Hematopoietic multipotent progenitor cell treated with erythropoietin and hydrocortisone succinate and interleukin-3 and kit ligand, for 17 days (in vitro differentiated cells): ENCODE measurements at places on chromosomes 7 and 10.

GRCh38 chr7:25122373-25122772 lies 2.7 kb downstream of the CYCS start:
- no peak for DNase-seq

DNA sequence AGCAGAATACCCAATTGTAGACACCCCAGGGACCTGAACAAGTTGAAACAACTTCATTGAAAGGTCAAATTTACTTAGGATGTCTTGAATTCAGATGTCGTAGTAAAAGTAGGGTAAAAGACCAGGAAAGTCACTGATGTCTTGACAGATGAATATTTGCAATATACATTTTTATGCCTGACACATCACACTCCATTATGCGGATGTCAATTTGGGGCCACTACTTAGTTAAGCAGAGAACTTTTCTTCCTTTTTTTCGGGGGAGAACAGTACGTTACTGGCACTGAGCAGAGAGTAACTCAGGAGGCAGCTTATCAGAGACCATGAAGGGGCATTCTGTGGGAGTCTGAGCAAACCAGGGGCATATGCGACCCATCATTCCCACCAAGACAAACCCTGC lies 4.9 kb downstream of the ITGA8 start:
- no peak for DNase-seq

DNA sequence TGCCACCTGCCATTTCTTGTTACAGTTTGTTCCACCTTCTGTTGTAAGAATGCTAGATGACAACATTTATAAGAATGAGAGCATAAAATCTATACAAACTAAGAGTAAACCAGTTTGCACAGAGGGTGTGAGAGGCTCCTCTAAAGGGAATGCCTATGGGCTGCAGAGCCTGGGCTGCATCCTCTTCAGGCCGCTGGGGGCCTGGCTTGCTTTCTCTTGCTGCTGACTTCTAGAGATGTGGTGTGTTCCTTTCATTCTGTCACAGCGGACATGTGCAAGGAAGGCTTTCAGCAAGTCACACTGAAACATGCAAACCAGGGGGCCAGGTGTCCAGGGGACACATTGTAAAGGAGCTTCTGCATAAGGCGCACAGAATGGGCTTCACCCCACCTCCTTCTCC lies 7.1 kb upstream of the ATP6V1F start:
- no peak for DNase-seq

- DNase-seq = no peak
Measured at GRCh38 chr10:79073784-79074432, 5.1 kb downstream of the ZMIZ1 start.

DNA sequence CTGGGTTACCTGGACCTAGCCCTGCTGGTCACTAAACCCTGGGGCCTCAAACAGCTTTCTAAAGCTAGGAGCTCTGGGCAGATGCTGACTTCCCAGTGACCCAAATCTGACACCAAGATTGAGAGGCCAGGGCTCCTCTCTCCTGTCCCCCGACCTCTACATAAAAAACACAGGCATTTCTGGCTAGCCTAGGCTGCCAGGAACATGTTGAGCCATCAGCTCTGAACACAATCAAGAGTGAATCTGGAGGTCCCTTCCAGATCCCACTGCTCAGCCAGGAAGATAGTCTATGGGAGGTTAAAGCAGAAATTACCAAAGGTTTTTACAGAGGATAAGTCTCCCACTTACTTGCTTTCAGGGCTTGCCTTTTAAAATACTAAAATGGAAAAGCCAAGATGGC lies 22.1 kb upstream of the PDE1C start:
- DNase-seq = no peak

GRCh38 chr10:58477122-58477521 lies 35.5 kb upstream of the BICC1 start:
- DNase-seq = no peak

DNA sequence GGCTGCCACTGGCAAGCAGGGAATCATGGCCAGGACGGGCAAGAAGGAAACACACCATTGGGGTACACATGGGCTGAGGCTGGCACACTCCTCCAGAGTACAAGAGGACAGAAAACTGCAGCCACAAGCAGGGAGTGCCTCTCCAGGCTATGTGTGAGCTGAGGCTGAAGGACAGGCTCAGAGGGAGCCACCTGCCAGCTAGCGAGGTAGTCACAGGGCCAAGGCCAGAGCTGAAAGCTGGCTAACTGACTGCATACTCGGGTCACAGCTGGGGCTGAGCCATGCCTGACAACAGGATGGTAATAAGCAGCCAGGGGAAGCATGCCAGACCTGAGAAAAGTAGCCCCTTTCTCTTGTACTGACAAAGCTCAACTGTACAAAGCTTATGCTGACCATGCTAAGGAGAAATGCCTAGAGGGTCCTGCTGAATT lies 52.0 kb downstream of the KIF5B start:
- no peak for DNase-seq

- no peak for DNase-seq
Measured at GRCh38 chr7:75565132-75565837, 73.2 kb downstream of the SPDYE5 start.

- no peak for DNase-seq
Measured at GRCh38 chr10:30182191-30183054, 123.0 kb upstream of the JCAD start.

DNA sequence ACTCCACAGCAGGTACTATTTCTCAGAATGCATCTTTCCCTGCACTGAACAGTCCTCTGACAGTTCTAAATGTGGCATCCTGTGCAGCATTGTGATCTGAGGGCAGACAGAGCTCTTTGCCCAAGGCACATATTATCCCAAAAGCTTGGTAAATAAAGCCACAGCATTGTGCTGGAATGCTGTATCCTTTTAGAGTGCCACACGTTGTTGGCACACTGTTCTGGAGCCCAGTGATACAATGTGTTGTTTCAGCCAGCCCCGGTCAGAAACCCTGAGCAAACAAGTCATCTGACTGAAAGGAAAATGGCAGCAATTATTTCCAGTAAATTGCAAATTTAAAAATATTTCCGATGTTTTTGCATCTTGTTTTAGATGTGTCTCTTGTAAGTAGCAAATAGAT lies 45.4 kb downstream of the NAMPT start:
- DNase-seq = no peak

DNA sequence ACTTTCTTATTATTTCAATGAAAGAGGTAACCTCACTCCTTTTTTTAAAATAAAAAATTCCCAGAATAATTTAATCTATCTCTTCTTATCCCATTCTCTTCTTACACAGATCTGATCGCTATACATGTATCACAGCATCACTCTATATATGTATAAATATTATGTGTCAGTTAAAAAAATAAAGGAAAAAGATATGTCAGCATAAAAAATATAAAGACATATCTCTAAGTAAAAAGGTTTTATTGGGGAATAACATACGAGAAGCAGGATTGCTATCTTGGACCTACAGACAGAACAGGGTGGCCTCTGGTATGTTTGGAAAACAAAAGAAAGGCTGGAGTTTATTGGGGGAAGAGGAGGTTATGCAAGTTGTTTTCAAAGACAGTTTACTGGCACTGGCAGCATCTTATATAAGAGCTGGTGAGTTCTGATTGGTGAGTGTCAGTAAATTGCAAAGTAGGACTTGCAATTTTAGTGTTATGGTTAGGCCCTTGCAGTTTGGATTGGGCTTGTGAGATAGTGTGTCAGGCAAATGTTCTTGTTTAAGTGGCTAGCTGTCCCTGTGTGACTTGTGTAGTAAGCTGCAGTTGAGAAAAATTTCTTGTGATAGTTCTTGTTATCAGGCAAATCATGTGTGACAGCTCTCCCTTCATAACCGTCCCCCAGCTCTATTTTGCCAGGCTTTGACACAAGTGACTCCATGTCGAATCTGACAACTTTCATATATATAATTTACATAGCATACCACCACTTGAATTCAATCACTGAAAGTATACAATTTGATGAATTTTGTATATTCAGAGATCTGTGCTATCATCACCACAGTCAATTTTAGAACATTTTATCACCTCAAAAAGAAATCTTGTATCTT lies 118.2 kb downstream of the HBP1 start:
- no peak for DNase-seq

- DNase-seq = no peak
Measured at GRCh38 chr7:91085175-91085574, 179.1 kb upstream of the FZD1 start.

DNA sequence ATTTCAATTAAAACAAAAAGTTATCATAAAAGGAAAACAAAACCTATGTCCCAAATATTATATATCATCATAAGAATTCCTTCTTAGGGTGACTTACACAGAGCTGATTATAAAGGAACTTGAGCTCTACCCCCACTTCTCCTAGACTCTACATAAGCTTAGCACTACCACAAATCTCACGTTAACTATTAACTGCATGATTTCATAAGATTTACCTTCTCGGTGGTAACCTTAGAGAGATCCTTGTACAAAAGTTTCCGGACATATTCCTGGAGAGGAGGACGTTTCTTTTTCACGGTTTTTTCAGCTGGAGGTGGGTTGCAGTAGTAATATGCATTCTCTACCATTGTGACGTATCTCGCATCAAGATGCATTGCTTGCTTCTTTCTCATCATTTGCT lies 83.7 kb downstream of the UPF2 start:
- no peak for DNase-seq

- no peak for DNase-seq
Measured at GRCh38 chr7:138755842-138756590, 41.8 kb upstream of the TMEM213 start.

DNA sequence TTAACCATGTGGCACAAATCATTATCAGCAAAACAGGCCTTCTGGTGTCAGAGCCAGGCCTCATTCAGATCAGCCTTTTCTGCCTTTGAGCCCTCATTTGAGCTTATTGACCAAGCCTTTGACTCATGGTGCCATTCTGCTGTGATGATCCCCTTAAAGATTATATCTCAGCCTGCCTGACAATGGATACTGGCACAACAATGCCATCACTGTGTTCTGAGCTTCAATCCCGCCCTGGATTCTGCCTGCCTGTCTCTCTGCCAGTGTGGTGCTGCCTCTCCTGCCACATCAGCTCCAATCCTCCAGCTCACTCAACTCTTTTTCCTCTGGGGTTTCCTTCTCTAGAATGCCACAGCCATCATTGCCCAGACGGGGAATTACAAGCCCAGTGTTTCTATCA lies 52.6 kb downstream of the SRI start:
- no peak for DNase-seq

DNA sequence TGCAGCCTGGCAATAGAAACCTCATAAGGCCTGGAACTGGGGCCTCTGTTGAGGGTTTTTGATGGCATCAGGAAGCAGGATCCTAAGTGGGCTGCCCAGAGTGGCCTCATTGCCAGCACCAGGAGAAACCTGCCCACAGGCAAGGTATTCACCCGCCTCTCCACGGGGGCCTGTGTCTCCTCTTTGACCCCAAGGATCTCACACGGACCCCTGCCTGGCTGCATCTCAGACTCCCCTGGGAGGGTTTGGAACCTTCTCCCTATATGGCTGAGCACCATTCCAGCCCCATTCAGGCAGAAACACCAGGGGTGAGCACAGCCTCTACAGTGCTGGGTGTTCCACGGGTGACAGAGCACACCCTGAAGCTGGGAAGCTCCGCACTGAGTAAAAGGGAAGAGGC lies 14.6 kb upstream of the C10orf71 start:
- no peak for DNase-seq

DNA sequence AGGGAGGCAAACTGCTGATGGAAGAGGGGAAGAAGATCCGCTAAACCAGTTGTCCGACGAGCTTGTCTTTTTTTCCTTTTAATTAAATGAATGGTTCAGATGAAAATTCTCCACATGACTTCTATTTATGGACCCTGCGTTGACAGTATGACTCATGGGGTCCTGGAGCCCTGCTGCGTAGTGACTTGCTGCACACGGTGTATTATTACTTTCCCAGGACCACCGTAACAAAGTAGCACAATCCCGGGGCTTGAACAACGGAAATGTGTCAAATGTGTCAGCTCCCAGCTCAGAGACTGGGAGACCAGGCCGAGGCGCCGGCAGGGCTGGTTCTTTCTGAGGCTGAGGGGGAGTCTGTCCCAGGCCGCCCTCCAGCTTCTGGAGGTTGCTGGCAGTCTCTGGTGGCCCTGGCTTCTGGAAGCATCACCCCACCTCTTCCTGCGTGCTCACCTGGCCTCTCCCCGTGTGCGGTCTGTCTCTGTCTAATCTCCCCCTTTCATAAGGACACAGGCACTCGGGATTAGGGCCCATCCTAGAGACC lies 33.8 kb upstream of the MNX1 start:
- no peak for DNase-seq

DNA sequence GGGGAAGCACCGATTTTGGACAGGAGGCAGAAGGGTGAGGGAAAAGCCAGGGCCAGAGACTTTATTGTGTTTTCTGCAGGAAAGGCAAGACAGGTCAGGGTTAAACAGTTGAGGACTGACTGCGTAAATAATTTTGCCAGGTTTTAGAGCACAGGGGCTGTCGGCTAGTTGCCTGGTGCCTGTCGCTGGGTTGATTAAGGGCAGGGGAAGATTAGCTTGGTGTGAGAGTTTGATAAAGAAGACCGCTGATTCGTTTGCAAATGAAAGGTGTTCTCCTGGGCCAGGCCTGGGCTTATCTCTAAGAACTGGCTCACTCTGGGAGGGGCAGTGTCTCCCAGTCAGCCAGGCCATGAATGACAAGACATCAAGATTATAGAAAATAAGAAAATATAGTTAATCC lies 75.6 kb downstream of the SLC37A3 start:
- peak; percentile 87 for DNase-seq

- no peak for DNase-seq
Measured at GRCh38 chr10:77943121-77943901, 16.8 kb upstream of the DLG5 start.

GRCh38 chr7:25851332-25852210 lies 300.4 kb upstream of the NFE2L3 start:
- DNase-seq = peak; percentile 41

DNA sequence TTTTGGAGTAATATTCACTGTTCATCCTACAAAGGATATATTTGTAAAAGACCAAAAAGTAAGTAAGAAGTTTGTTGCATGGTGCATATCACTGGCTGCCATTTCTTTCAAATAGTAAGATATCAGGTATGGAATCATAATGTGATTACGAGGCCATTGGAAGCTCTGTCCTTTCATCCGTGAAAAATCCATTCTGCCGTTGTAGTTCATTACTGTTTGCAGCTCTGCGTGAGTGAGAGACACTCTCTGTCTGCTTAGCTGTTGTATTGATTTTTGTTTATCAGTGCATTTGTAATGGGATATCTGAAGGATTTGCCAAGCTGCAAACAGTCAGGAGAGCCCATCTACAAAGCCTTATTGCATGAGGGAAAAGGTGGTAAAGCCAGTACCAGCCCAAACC lies 44.1 kb upstream of the SLC39A12 start:
- no peak for DNase-seq

- DNase-seq = no peak
Measured at GRCh38 chr10:61919646-61920215, 18.2 kb downstream of the ARID5B start.

DNA sequence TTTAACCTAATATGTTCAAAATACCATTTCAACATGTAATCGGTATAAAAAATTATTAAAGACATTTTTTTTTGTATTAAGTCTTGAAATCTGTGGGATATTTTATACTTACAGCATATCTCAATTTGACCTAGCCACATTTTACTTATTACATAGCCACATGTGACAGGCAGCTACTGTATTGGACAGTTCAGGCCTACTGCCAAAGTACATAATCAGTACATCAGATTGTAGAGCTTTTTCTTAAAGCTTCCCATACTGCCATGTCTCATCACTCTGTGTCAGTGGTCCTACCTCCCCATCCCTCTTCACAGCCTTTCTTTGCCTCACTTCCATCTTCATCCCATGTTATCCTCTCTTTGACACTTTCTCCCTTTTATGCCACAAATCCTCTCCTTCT lies 43.0 kb downstream of the LOXL4 start:
- no peak for DNase-seq
